ENCODE measurements at places on chromosomes 16 and 17.

GRCh38 chr16:81137754-81138153 is 41.6 kb upstream of the GCSH start:
- DNase-seq: no peak

- DNase-seq: no peak
Measured at GRCh38 chr16:52068447-52069074, 478.4 kb downstream of the TOX3 start.

GRCh38 chr17:77909816-77910215 is 48.7 kb upstream of the TNRC6C start:
- DNase-seq: no peak

- no peak for DNase-seq
Measured at GRCh38 chr16:47008612-47009011, 35.1 kb upstream of the DNAJA2 start.

DNA sequence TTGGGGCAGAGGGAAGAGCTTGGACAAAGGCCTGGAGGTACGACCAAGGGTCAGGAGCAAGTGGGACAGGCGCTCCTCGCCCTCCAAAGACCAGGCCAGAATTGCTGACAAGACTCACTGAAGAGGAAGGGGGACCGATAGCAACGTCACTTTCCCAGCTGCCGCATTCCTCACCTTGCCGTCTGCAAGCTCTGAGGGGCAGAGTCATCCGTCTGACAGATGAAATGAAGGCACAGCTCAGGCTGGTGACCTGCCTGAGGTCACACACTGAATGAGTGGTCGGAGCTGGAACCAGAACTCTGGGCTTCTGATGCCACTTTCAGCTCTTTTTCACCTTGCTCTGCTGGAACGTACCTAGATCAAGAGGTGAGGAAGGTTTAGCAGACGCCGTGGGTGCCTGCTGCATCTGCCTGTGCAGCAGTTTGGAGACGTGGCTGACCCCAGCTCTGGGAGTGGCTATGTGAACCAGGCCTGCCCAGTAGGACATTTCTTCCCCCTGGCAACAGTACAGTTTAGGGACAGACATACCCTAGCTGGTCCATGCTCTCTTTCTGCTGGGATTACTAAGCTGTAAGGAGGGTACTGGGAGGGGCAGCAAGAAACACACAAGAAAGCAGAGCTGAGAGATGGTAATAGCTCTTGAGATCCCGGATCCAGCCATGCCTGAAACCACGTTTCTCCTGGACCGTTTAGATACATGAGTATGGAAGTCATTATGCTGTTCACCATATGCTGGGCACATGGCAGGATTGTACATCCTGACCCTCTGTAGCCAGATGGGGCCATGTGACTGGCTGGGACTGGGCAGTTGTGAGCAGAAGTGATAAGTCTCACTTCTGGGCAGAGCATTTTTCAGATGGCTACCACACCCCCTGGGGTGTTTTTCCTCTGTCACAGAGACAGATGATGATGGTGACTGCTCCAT is 50.9 kb downstream of the IL21R start:
- no peak for DNase-seq

DNA sequence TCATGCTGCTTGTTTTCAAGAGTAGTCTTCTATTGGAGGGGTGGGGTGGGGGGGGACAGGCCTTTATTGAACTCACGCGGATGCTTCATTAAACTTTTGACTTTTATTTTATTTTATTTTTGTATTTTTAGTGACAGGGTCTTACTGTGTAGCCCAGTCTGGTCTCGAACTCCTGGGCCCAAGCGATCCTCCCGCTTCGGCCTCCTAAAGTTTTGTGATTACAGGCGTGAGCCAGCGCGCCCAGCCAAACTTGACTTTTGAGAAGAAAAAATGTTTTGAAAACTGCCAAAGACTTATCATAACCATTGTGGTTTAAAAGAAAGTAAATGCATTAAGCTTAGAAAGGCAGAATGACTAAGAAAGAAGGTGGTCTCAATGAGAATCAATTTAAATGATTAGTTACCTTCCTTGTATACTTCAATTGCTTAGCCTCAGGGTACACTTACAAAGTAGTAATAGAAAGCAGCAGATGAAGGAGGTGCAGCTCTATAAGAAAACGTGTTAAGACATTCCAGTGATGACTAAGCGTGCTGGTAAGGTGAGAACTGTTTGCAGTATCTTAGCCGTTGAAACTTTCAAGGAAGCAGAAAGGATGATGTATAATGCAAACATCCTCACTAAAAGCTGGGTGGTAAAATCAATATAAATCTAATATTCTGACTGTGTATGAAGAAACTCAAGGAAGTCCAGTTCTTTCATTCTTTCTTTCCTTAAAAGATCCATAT is 1.2 kb downstream of the AP2B1 start:
- peak; percentile 87 for DNase-seq

DNA sequence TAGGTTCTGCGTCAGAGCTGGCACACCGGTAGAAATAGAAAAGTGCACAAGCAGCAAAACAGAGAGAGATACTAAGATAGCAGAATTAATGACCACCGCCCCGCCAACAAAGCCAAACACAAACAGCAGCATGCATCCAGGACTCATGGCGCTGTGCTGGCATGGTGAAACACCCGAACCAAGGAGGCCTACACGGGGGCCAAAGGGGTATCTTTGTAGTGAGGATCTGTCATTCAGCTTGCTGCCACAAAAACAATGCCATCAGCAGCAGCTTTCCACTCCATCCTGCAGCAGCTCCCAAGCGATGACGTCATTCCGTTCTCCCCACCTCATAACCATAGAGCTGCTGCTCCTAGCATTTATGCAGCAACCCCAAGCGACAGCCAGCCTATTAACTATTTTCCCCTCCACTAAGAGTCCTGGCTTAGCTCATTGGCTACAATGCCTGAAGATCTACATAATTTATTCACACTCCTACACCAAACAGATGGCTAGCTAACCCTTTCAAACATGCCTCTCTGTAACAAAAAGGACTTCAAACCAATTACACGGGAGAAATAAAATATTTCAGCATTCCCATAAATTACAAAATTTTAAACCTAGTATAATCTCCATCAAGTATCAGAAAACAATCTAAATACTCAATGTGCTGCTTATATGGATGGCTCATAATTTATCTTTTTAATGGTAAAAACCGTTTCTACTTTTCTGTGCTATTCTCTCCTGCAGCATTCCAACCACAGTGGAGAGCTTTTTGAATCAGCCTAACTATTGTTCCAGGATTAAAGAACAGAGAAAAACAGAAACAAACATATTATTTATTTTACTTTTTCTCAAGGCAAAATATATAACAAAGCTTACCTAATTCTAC is 73.9 kb downstream of the SPAG9 start:
- DNase-seq: no peak

GRCh38 chr16:11614587-11615175 is 28.0 kb upstream of the LITAF start:
- DNase-seq: no peak

DNA sequence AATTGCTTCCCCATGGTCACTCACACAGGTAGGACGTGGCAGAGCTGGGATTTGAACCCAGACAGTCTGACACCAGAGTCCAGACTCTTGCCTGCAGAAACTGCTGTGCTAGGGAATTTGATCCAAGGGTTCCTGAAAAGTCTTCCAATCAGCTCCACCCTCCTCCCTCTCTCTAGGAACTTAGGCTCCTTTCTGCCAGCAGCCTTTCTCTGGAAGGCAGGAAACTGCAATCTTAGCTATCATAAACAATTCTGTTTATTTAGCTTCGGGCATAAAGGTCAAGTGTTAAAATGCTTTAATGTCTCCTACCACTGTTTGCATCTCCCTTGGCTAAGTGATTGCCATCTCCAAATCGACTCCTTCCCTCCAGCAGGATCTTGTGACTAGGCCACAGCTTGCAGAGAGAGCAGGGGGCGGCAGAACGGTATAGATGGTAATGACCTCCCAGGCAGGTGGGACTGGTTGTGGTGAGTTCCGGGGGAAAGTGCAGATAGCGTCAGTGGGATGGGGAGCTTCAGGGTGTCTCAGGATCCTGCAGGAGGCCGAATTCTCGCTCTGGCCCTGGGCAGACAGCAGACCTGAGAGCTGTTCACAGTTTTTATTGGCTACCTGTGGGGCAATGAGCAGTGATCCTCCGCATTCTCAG is 882.4 kb upstream of the EEF2KMT start:
- no peak for DNase-seq

GRCh38 chr17:82380860-82381702 is 9.5 kb downstream of the UTS2R start:
- no peak for DNase-seq

DNA sequence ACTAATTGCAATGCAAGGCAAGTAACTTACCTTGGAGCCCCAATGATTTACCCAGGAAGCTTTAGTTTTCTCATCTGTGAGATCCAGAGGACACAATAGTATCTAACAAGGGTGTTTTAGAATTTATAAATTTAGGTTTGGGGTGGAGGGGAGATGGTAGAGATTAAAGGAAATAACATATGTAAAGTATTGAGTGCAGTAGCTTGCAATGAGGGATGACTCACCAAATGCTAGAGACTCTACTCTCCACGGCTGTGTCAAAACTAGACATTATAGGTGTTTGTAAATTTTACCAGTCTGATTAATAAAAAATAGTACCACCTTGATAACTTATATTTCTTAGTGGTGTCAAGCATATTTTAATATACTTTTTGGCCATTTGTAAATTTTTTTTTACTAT is 3.7 kb upstream of the ABCA9 start:
- no peak for DNase-seq

DNA sequence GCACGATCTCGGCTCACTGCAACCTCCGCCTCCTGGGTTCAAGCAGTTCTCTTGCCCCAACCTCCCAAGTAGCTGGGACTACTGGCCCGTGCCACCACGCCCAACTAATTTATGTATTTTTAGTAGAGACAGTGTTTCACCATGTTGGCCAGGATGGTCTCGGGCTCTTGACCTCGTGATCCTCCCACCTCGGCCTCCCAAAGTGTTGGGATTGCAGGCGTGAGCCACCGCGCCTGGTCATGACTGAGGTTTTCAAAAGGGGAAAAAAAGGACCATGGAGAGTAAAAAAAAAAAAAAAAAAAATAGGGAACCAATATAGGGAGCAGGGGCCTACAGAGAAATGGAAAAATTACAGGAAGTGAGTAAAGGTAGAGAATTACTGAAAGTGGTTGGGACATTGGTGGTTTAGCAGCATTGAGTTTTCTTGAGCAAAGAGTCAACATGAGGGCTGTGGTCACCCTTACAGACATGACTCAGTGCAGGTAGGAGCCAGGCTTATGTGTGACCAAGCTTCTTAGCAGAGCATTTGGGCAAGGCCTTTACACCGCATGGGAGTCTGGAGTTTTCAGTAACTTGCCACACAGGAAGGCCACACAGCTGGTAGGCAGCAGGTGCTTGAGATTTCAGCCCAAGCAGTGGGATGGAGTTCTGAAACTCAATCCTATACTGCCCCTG is 447.3 kb downstream of the HS3ST3B1 start:
- DNase-seq: no peak

DNA sequence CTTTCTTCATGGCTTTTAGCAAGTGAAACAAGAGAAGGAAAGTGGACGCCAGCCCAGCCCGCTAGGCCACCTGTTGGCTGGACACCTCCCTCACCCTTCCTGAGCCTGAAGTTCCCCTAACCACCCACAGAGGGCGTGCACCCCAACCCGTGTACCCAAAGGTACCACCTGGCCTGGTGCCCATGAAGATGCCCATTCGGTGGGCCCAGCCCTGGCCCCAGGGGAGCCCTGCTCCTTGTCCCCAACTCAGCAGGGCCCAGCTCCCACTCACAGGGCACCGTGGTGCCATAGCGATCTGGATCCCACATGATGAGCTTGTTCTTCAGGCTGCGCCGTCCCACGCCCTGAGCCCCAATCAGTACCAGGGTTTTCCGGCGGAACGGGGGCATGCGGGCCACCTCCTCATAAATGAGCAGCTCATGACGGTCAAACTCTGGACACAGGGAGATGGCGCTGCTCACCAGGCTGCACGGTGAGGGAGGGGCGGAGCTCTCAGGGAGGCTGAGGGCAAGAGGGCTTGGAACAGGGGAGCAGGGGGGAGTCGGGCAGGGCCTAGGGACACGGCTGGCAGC is 26.8 kb downstream of the MPP2 start:
- peak; percentile 19 for DNase-seq

GRCh38 chr17:45170931-45171337 is 9.3 kb downstream of the HEXIM2 start:
- DNase-seq: peak; percentile 32

- DNase-seq: no peak
Measured at GRCh38 chr16:48335961-48336360, 49.3 kb downstream of the SIAH1 start.

DNA sequence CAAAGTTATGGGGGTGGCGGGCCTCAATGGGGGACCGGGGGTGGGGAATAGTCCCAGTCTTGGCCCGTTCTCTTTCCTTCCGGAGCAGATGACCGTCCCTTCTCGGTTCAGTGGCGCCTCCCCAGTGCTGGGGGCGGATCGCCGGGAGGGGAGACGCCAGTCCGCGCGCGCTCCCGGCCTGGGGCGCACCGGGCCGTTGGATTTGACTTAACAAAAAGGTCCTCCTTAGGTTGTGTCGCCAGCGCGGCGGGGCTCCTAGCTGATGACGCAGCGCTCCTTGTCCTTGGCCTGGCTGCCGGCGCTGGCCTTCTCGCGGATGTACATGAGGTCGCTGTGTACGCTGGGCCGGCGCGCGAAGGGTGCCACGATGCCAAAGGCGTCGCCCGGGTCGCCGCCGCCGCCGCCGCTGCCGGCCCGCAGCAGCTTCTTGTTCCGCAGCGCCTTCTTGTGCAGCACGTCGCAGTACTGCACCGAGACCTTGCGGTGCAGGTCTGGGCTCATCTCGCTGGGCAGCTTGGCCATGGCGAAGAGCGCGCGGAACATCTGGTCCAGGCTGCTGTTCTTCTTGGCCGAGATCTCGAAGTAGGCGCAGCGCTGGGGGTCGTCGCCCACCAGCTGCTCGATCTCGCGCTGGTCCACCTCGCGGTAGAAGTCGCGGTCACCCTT is 1.2 kb downstream of the RASD1 start:
- DNase-seq: no peak

DNA sequence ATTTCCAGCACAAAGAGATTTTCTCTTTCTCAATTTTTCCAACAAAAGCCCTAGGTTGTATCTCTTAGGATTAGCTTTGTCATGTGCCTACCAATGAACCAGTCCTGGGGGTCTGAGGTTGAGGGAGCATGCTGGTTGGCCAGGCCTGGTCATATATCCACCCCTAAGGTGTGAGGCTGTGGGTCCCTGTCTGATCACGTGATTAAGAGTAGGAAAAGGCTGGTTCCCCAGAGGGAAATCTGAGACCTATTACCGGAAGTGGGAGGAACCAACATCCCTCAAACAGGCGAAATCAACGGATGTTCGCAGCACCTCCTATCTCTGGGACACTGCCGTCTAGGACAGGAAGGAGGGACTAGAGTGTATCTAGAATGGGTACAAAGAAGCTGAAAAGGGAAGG is 185.7 kb upstream of the IRX5 start:
- DNase-seq: no peak

DNA sequence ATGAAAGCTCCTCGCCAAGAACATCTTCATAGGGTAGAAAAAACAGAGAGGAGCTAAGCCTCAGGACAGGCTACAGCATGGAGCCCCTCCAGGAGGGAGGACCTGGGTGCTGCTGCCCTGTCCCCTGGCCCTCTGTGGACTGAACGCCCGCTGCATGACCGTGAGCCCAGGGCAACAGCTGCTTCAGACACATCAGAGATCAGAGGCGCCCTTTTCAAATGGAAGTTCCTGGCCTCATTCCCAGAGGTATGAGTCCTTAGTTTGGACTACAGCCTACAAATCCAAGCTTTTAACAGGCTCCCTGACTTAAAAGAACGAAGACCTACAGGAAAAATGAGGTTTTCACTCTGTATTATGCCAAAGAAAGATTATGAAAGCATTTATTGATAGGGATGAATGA is 48.5 kb downstream of the ZNF18 start:
- DNase-seq: no peak

- DNase-seq: no peak
Measured at GRCh38 chr17:75031972-75032719, 14.6 kb downstream of the ATP5PD start.
